ENCODE measurements at places on chromosomes 6 and 20.
A peak's percentile ranks its signal among the peaks of the same experiment; 100 is the strongest.

DNA sequence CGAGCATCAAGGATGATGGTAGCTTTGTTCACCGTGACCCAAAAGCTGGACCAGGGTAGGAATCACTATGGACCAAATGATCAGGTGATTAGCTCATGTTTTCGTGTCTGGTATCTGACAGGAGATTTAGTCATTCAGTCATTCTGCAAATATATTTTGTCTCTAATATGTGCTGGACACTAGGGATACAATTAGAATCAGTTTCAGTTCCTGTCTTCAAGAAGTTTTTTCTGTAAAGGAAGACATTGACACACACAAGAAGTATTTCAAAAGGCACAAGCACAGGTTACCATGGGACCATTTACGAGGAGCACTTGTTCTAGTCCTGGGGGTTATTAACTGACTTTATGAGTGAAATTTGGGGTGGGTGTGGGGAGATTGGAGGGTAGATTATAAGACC lies 244.9 kb downstream of the HIVEP2 start:
- DNase-seq: no peak

GRCh38 chr6:31157513-31158139 lies at the start of gene CCHCR1:
Gene CCHCR1, minus strand, starts transcription at chr6:31157802. Its CDS starts 202 bp downstream, at chr6:31157600.
- DNase-seq: no peak

- DNase-seq: no peak
Observed at GRCh38 chr6:170057034-170057734, 233.7 kb downstream of the DLL1 start.

DNA sequence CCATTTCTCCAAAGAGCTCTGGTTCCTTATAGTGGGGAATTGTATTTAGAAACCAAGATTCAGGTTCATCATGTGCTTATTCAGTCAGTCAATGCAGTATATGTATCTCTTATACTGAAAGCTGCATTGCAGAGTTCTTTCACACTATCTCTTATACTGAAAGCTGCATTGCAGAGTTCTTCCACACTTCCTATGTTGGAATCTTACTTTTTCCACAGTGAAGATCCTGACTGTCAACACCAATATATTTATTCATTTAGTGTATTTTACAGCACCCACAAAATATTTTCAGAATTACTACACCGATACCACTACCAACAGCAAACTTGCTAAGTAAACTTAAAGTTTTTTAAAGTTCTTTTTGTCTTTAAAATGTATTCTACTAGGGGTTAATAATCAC lies 349.3 kb upstream of the MMS22L start:
- DNase-seq: no peak

- peak; percentile 88 for DNase-seq
Observed at GRCh38 chr20:17895641-17896171, 72.9 kb downstream of the SNX5 start.

- no peak for DNase-seq
Observed at GRCh38 chr6:73523434-73524123, 2.7 kb upstream of the EEF1A1 start.

DNA sequence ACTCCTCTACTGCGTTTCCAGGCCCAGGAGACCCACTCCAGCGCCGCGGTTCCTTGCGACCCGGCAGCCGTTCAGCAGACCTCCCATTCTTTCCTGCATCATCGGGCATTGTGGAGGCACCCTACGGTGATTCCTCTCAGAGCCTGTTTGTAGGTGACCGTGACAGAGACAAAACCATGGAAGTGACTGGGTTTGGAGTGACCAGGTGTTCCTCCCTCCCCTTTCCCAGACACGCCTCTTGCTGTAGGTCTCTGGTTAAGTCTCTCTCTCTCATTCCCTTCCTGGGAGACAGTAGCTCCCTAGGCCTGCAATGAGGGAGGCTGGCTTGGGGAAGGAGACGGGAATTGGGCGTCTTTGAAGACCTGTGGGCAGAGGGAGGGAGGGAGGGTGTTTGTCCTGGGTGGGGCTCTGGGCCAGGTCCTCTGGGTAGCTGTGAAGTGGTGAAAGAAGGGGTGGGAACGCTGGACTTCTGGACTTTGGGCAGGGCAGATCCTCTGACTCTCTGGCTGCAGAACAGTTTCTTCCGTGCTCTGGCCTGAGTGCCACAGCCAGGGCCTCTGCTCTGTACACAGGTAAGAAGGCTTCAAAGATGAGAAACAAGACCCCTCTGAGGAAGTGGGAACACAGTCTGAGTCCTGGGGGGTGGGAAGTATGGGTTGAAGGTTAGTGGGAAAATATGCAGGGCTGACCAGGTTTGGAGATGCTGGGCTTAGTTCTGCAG lies 763 bp downstream of the KLC4 start:
- DNase-seq: no peak

DNA sequence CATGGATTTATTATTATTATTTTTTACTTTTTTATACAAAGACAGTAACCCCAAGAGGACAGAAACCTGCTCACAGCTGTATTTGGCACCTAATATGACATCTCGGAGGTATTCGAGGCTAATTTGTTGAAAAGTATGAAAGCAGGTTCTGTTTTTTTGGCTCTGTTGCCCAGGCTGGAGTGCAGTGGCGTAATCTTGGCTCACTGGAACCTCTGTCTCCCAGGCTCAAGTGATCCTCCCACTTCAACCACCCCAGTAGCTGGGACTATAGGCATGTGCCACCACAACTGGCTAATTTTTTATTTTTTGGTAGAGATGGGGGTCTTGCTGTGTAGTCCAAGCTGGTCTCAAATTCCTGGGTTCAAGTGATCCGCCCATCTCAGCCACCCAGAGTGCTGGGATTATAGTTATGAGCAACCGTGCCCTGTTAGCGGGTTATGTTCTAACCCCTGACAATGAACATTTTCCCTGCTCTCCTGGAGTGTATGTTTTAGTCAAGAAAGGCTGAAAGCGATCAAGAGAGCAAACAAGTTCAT lies 53.7 kb upstream of the ZNF217 start:
- DNase-seq: no peak

GRCh38 chr6:119078376-119079282 lies at the start of gene FAM184A:
Gene FAM184A, minus strand, starts transcription at chr6:119078664. Its CDS starts 365 bp downstream, at chr6:119078299.
- DNase-seq: peak; percentile 64

GRCh38 chr6:130046671-130047070 lies 28.3 kb downstream of the L3MBTL3 start:
- no peak for DNase-seq

GRCh38 chr6:151807513-151808370 lies at the start of gene ESR1:
Gene ESR1, plus strand, starts transcription at chr6:151807682. Its CDS starts 231 bp downstream, at chr6:151807913.
- peak; percentile 39 for DNase-seq

GRCh38 chr6:159134701-159135364 lies 34.4 kb upstream of the FNDC1 start:
- peak; percentile 57 for DNase-seq

- DNase-seq: no peak
Observed at GRCh38 chr20:57941604-57942381, 232.0 kb upstream of the PMEPA1 start.

- peak; percentile 3 for DNase-seq
Observed at GRCh38 chr6:170583756-170584180, 669 bp downstream of the PDCD2 start.

DNA sequence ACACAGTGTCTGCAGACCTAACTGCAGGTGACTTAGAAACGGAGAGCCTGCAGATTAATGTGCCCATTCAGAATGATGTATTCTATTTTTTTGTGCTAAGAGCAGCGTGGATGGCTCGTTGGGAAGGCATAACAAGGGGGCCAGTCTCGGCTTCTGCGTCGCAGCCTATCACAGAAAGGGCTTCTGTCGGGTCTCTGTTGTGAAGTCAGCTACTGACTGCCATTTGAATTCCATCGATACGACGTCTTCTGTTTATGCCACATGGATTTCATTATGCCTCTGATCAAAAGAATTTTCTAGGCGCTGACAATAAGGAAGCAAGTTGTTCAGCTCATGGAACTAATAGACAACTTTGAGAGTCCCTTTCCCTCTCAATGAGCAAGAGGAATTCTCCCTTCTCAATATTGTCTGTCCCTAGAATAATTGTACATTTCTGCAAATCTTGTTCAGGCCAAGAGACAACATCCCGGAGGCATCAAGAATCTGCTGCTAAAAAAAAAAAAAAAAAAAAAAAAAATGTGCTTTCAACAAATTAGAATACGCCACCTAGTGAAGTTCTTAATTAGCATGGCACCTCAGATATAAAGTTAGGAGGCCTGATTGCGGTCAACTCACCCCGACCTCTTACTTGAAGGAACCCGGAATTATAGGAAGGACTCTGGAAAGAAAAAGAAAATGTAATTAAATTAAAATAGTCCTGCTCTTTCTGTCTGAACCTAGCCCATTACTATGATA lies 223.9 kb downstream of the TSHZ2 start:
- peak; percentile 20 for DNase-seq

DNA sequence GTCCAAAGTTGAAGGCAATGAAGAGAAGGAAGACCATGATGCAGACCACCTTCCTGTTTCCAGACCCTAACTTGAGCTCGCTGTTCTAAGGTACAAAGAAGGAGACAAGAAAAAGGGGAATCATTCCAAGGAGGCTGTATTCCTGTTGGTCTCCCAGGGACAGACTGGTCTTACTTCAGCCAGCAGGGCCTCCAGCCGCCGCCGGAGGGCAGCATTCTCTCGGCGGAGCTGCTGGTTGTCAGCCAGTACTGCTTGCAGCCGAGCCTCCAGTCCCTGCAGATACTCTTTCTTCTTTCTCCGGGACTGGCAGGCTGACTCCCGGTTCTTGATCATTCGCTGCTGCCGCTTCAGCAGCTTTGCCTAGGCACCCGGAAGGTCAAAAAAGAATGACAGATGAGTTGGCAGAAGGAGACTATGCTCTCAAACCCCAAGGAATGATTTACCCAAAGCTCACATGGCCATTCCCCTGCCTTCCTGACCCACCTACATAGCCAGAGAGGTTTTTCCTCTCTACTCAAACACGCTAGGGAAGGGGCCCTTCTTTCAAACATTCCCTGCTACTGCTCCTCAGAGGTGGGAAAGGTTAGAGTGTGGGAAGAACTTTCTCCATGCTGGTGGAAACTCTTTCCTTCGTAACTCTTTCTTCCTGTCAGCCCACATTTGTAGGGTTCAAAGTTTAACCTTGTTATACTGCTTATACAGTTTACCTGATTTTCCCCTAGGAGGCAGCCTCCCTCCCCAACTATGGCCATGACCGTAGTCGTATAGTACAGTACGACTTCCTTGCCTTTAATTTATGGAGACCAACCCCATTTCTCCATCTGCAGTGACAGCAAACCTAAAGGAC lies 9.0 kb downstream of the ATF6B start:
- DNase-seq: peak; percentile 93

DNA sequence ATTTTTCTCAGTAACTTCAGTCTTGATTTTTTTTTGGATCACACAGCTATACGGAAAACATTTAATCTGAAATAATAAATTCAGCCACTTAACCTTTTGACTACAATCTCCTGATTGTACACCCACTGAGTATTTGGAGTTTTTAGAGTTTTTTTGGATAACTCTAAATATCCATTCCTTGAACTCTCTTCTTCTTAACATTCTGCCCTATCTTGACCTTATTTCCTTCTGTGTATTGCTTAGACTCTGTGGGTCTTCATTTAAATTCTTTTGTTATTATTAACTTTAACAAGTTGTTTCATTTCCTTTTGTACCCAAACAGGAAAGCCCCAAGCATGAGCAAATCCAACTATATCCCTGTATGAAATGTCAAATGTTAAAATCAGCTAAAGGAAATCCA lies 170.2 kb upstream of the PTCHD4 start:
- DNase-seq: no peak

DNA sequence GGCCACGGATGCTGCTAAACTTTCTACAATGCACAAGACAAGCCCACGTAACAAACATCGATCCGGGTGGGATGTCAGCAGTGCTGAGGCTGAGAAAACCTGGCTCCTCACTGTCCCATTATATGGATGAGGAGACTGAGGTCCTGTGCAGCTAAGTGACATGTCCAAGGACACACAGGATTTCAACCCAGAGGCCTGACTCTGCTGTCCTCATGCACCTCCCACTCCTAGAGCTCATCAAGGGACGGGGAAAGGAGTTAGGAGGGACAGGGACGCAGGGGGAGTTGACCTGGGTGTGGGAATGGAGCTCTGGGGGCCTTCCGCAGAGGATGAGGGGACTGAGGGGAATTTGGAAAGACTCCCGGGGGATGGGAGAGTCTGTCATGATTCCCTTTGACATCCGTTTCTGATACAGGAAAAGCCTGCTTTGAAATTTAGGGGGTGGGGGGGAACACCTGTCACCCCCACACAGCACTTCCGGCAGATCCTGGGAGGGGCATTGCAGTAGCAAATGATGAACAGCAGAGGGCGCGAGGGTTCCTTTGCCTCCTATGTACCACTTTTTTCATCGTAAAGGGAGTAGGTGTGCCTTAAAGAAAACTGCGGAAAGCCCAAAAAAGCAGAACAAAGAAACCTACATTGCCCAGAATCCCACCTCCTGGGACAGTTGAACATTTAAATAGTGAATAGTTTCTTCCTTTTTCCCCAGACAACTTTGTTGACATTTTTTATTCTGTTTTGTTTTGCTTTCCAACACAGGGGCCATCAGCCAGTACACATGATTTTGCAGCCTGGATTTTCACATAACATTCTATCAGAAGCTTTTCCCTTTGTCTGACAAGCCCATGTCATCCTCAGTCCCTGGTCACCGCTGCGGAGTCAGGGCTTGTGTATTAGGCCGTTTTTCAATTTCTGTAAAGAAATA lies 48.6 kb downstream of the SLC2A10 start:
- peak; percentile 73 for DNase-seq

DNA sequence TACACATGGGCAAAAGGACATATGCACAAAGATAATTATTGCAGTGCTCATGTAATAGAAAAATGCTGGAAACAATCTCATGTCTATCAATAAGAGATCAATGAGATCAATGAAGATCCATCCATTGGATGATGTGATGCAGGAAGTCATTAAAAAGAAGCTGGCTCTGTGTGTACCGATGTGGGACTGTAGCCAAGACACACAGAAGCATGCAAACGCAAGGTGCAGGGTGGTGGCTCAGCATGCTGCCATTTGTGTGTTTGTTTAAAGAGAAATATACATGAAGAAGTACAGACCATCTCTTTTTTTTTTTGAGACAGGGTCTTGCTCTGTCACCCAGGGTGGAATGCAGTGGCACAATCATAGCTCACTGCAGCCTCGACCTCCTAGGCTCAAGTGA lies 33.1 kb upstream of the KCNB1 start:
- DNase-seq: no peak

GRCh38 chr6:37024656-37025337 lies 19.3 kb downstream of the FGD2 start:
- no peak for DNase-seq

GRCh38 chr6:142300758-142301650 lies 803 bp upstream of the ADGRG6 start:
- DNase-seq: peak; percentile 77

DNA sequence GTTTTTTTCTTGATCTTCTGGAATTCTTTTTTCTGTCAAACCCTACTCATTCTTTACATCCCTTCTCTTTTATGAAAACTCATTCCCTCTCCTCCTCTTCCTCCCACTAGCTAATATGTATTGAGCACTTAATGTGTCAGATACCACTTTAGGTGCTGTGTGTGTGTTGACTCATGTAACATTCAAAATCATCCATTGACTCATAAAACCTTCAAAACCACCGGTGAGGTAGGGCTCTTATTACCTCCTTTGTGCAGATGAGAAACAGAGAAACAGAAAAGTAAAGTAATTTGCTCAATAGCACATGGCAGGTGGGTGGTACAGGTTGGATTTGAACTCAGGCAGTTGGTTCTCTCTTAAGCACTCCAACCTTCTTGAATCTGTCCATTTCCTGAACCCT lies 136.3 kb upstream of the NEDD9 start:
- DNase-seq: no peak
